ENCODE measurements at places on chromosomes 2 and 18. TPM values are rescaled to one million over a fixed set of nuclear protein-coding genes. Genes with fewer than 3 reads are reported as not detected.

Gene ST3GAL5
- 2.6 TPM for total RNA-seq

Gene FSIP2
- 0.08 TPM for total RNA-seq

Gene ARPC2
- total RNA-seq = 167 TPM

Gene TIGD1
- 1.6 TPM for total RNA-seq

Gene CHRNA1
- 0.71 TPM for total RNA-seq

Gene CXCR1
- total RNA-seq = 1.9 TPM

Gene CFAP210
- total RNA-seq = not detected

Gene SMPD4
- 27.0 TPM for total RNA-seq

Gene COPS8
- 142 TPM for total RNA-seq

Gene SKOR2
- total RNA-seq = not detected

Gene ABCA12
- total RNA-seq = 0.02 TPM

Gene MAB21L4
- total RNA-seq = not detected

Gene FABP1
- total RNA-seq = not detected

Gene SPATS2L
- total RNA-seq = 93.1 TPM

Gene ALKAL2
- total RNA-seq = 0.44 TPM

Gene CTLA4
- 0.27 TPM for total RNA-seq

Gene AMER3
- not detected for total RNA-seq

Gene SFT2D3
- 2.4 TPM for total RNA-seq

Gene CCDC121
- 7.7 TPM for total RNA-seq

Gene SLC19A3
- total RNA-seq = 0.62 TPM
